ENCODE measurements at places on chromosomes 4 and X.

- no peak for DNase-seq
Measured at GRCh38 chr4:177902386-177902785, 460.1 kb upstream of the AGA start.

DNA sequence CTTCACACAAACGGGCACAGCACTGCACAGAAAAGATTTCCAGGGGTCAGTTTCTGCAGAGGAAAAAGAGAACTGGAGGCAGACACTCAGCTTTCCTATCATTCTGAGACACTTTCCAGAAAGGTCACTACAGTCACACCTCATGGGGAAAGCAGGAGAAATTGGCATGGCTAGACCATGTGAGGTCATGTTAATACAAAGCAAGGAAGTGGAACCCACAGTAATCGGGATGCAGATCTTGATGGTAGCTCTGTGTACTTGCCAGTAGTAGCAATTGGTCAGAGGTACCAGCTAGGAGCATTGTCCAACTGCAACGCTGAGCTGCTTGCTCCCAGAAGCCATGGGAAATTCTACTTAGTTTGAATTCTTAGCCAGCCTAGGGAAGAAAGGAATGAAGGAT is 255.3 kb upstream of the PCDH10 start:
- DNase-seq, result no peak

DNA sequence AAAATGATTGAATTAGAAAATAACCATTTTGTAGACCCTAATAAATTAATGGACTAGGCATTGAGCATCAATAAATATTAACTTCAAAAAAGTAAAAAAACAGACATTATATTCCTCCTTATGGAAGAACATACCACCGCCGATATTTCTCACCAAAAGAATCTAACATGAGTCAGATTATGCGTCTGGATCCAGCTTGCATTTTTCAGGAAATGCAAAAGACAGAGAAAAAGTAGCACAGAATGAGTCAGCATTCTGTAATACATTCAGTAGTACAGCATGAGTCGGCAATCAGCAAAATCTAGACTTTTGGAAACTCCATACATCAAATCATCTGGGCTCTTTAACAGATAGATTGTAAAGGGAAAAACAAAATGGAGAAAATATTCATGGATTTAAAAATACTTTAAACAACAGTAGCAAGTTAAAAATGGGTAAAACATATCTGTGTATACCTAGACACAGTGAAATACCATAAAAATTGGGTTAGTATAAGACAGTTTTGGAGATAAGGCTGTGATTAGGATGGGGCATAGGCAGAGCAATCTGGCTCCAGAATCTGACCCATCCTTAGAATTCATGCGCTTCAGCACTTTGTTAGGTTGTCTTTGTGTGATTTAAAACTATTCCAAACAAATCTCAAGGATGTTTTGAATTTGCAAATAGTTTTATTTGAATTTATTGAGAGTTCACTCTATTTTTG is 633.0 kb upstream of the FAM241A start:
- no peak for DNase-seq

DNA sequence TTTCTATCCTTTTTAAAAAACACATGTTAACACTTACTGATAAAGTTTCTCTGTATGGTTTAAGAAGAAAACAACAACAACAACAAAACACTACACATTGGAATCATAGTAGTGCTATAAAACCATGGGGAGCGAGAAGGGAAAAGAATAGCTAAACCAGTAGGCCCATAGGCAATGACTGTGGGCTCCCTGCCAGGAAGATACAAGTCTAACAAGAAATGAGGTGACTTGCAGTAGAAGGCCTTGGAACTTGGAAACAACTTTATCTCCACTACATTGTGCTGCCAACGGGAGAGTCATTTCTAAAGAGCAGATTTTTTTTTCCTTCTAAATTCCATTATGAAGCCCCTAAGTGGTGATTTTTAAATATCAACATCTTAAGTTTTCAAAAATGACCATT is 78.0 kb downstream of the GPC4 start:
- DNase-seq, result no peak

DNA sequence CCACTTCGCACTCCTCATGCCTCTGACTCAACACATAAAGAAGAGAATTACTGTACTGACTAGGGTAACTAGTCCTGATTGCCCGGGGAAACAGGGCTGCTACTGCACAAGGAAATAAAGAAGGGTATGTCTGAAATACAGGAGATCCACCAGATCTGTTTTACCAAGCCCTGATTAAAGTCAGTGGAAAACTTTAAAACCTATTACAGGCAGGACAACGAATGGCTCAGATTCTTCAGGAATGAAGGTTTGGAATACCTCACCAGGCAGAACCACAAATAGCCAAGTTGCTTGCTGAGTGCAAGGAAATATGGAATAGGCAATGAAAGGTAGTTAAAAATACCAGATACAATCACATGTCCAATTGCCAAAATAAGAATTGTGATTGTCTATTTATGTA is 17.3 kb downstream of the LAMTOR3 start:
- DNase-seq, result no peak

DNA sequence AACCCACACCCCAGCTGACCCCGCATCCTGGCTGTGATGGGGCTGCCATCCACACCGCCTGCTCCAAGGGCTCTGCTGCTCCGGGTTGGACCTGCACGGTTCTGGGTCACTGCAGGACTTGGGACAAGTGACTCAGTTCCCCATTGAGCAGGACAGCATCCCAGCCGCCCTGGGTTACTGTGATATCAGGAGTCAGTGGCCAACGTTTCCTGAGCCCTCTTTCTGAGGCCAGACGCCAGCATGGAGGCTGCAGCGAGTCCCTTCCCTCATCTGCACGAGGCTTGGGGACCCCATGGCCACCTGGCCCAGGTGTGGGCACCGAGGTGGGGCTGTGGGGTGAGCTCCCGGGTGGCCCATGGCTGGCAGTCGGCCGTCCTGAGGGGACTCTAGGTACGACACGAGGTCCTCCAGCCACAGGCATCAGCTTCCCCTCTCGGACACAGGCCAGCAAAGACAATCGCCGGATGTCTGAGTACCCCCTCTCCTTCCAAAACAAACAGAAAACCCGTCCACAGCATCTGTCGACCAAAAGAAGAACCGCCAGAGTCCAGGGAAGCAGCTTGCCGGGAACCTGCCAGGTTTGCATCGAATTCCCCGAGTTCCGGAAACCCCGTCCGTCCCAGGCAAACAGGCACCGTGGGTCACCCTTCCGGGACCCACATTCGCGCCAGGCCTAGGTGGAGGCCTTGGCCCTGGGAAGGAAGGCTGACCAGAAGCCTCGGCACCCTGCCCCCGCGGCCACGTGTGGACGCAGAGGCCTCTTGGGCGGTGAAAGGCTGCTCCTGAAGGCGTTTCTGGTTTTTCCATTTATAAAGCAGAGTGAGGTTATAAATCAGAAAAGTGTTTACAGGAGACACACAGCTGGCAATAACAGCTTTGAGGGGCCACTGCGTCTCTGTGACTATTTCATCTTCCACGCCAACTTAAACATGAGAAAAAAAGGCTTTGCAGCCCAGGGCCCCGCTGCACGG is 136.0 kb downstream of the FAM53A start:
- no peak for DNase-seq

DNA sequence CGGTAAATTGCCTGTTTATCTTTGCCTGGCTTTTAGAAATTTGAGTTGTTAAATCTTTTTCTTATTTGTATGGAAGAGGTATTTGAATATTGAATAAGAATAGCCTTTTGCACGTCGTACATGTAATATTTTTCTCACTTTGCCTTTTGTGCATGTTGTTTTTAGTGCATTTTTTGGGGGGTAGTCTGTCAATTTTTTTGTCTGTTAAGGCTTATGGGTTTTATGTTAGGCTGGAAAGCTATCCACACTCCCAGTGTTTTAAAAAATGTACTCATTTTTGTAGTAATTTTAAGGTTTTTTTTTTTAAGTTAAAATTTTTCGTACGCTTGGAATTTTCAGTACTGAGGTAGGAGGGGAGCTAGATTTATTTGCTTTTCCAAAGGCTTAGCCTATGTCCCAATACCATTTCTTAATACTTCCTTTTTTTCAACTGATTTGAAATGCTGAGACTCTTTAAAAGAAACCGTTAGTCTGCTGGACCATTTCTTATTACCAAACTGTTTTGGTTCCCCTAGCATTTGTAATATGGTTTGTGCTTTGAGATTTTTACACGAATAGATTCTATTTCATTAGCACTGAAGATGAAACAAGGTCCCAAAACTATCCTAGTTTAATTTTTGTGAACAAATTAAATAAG is 1.3 kb downstream of the HERC5 start:
- DNase-seq, result no peak

GRCh38 chrX:55488593-55489313 is 895 bp downstream of the USP51 start:
- DNase-seq, result peak; percentile 59

DNA sequence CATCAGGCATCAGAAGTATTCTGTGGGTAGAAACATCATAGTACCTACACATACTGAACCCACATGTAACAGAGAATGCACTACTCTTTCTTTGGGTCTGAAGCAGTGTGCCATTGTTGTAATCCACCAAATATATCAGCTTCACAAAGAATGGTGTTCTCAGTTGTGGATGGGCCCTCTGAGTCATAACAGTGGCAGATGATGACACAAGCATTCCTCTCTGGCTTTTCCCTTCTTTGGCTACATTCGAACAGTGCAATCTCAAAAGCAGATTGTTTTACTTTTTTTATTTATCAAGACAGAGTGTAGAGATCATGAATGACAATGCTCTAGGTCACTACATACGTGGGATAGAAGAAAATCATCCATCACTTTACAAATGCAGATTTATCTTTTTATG is 247.2 kb upstream of the EPHA5 start:
- DNase-seq, result no peak

GRCh38 chr4:26273616-26273980 is 47.2 kb upstream of the RBPJ start:
- no peak for DNase-seq

GRCh38 chr4:128461291-128462102 is 173.9 kb upstream of the PGRMC2 start:
- peak; percentile 31 for DNase-seq

- DNase-seq, result no peak
Measured at GRCh38 chr4:74012130-74012529, 13.7 kb upstream of the CXCL5 start.

DNA sequence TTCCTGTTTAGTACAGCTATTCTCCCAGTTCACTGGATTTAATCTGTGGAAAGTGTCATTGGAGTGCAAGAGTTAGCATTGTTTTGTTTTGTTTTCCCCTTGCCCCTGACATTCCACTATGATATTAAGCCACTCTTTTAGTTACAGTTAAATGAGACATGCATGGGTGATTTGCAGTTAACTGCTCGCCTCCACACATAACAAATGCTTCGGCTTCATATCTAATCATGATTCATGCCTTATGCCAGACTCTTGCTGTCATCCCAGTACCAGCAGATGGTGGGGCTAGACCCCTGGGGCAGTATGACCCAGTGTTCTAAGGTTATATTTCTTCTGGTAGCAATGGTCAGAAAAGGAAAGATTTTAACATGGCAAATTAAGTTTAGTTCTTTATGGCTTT is 80.1 kb downstream of the RAP1GDS1 start:
- no peak for DNase-seq

DNA sequence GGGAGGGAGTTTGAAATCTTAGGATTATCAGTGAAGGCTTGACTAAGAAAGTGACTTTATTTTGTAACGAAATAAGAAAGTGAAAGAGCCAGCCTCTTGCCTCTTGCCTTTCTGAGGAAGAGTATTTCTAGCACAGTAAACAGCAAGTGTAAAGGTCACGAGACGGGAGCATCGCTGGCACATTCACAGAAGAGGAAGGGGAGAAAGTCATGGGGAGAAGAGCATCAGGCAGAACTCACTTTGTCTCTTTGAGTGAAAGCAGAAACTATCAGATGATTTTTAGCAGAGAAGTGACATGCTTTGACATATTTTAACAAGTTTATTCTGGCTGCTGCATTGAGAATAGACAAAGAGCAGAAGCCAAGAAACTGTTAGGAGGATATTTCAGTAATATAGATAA is 313.8 kb downstream of the CAMK2D start:
- DNase-seq, result peak; percentile 23

DNA sequence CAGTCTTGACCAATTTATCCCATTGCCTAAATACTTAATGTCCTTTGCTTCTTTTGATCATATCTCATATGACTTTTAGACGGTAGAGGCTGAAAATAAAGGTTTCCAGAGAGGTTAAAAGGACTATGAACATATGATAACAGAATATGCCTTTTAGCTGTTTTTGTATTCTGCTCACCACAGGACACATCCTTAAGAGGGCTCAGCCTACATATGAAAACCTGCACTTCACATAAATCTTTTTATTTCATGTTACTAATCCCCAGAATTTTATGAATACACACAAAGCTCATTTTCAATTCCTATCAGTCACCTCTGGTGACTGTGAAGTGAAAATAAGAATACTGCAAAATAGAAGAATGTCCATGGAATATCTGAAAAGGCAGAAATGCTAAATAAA is 92.0 kb downstream of the GPM6A start:
- no peak for DNase-seq

DNA sequence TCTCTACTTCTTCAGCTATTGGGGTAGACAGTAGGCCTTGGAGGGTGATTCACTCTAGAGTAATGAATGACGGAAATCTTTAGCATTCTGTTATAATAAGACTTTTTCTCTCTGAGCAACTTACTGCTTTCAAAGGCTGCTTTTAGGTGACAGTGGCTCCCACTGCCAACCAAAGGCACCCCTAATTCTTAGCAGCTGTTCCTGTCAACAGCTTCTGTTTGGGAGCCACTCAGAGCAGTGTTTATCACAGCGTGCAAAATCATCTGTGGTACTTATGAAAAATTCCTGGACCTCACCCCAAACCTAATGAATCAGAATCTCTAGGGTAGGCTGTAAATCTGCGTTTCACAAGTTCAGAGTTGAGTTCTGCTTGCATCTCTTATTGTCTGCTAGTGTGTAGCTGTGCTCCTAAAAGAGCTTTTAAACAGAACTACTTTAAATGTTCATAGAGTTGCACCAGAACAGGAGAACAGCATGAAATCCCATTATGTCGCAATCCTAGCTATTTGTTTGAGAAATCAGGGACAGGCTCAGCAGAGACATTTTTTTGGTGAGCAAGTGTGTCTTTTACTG is 52.8 kb upstream of the POU4F2 start:
- DNase-seq, result no peak

DNA sequence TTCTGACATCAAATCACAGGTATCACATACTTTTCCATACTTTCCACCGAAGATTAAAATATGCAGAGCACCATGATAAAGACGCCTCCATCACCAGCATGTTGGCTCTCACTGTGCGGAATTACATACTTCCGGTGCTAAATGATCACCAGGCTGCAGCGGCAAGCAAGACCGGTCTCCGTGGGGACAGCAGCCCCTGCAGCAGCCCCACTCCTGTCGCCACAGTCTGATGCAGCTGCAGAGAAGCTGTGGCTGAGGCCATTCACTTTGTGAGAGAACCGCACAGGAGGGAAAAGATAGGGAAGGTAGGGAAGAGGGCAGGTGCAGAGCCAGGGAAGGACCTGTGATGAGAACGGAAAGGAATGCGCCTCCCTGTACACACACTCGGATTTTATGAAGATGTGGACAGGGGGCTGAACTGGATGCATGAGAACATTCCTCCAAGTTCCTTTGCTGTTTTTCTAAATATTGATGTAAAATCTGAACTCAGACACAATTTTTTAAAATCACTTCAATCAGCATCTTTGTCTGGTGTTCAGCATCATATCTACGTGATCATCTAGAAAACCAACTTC is 38.3 kb downstream of the AFAP1 start:
- no peak for DNase-seq

GRCh38 chr4:150821641-150822040 is 193.4 kb downstream of the LRBA start:
- no peak for DNase-seq

- DNase-seq, result no peak
Measured at GRCh38 chr4:167578906-167579305, 344.6 kb upstream of the SPOCK3 start.
